ENCODE measurements at places on chromosomes 5 and 9.

GRCh38 chr9:71752352-71752751 is 16.0 kb downstream of the CEMIP2 start:
- DNase-seq, result no peak

GRCh38 chr5:74424162-74424868 is 216.2 kb downstream of the ENC1 start:
- DNase-seq, result no peak

DNA sequence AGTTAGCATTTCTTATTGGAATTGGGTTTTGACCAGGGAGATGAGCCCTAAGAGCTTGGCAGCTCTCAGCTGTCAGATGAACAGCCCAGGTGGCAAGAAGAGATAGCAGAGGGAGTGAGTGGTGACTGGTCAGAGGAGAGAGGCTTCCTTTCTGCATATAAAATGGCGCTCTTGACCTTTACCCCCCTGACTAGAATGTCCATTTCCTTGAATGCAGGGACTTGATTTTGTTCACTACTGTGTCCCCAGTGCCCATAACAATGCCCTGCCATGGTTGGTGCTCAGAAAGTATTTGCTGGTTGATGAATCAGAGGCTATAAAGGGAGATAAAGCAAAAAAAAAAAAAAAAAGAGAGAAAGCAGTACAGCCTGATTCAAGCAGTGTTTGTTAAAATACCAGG is 7.2 kb downstream of the CHMP5 start:
- no peak for DNase-seq

DNA sequence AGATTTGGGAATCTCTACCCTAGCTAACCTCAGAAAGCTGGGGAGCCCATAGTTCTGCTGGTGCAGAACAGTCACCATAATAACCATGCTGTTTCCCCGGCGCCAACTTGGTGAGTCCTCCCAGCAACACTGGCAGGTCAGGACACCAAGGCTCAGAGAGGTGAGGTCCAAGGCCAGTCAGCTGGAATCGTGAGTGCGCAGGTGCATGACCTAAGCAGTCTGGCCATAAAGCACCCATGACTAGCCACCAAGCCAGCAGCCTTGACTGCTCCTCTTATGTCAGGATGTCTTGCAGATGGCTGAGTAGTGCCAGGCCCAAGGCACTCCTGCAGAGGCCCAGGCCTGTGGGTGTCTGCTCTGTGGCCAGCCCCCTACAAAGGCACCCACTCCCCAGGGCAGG is 2.6 kb downstream of the RNF44 start:
- no peak for DNase-seq

- DNase-seq, result no peak
Measured at GRCh38 chr5:34695275-34696027, 39.3 kb downstream of the RAI14 start.

GRCh38 chr9:131678499-131679111 is 61.3 kb downstream of the RAPGEF1 start:
- DNase-seq, result peak; percentile 91

GRCh38 chr5:172106511-172107356 is 81.3 kb downstream of the STK10 start:
- DNase-seq, result no peak

DNA sequence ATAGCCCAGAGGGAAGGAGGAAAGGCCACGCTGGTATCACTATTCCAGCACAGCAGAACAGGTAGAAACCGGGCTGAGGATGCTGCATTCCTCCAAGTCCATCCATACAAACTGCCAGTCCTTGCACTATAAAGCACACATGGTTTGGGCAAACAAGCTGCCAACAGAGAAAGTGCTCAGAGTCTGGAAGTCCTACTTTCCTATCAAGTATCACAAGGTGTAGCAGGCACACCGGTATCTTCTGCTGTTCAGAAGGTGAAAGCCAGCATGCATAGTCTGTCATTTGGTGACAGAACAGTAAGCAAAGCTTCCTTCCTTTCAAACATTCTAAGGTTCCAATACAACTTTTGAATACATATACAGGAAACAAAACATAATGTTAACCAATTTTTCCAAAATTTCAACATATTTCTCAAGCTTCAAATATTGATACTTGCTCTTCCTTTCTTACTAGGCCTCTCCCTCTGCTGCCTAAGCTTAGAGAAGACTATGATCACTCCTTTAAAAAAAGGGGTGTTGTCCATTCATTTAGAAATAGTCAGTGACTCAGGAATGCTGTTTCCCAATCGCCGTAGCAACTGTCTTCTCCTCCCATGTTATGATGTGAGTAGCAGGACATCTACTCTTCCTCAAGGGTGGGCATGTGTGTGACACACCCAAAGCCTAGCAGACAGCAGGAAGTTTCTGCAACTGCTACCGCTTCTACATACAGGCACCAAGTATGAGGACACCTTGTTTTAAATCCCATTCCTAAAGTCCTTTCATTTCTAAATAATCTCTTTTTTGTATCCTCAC is 14.7 kb downstream of the DIAPH1 start:
- DNase-seq, result peak; percentile 92

DNA sequence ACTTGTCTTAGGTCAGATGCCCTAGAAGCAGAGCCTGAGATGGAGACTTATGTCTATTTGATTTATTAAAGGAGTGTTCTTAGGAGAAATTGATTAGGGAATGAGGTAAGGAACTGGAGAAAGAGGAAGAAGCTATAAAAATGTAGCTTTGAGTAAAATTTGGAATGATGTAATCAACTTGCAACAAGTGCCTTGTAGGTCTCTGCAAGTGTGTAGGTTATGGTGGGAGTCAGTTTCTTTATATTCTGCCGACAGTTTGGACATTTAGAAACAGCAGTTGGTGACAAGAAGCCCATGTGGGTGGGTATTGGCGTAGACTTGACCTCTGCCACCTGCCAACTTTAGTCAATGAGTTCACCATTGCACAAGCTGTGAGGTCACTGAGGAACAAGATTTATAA is 986.5 kb downstream of the CDH18 start:
- no peak for DNase-seq

- DNase-seq, result no peak
Measured at GRCh38 chr5:2003206-2003605, 120.5 kb upstream of the IRX4 start.

DNA sequence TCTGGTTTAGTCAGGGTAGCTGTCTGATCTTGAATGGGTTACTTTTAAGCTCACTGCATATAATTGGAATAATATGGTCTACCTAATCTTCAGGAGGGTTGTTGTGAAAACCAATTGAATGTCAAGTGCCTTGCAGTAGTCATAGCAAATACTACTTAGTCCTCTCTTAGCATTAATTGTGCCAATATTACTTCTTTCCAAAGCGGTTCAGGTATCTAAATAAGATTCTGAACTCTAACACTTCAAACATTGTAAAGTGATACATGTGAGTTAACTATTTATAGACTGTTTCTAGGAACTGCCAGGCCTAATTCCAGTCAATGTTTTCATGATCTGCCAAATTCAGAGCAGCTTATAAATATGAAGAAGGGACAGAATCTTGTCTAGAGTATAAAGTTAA is 140.2 kb downstream of the SH3GL2 start:
- no peak for DNase-seq

- no peak for DNase-seq
Measured at GRCh38 chr5:160237571-160238093, 8.3 kb downstream of the FABP6 start.

DNA sequence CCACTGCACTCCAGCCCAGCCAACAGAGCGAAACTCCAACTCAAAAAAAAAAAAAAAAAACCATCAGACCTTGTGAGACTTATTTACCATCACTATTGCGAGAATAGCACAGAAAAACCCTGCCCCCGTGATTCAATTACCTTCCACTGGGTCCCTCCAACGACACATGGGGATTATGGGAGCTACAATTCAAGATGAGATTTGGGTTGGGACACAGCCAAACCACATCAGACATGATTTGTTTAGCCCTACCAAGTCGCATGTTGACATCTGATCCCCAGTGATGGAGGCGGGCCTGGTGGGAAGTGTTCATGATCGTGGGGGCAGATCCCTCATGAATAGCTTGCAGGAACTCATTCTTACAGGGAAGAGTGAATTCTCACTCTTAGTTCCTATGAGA is 26.6 kb downstream of the MYO10 start:
- DNase-seq, result no peak

GRCh38 chr9:72262063-72262462 is 102.9 kb downstream of the ZFAND5 start:
- no peak for DNase-seq
